ENCODE measurements at places on chromosomes 4 and X. TPM values are rescaled to one million over a fixed set of nuclear protein-coding genes. Genes with fewer than 3 reads are reported as not detected.

Gene LNX1
- total RNA-seq, result 4.5 TPM

Gene SSX2B
- not detected for total RNA-seq

Gene TRPC3
- total RNA-seq, result 0.30 TPM

Gene CXCL1
- total RNA-seq, result 69.7 TPM

Gene GC
- total RNA-seq, result not detected

Gene SYTL5
- 0.89 TPM for total RNA-seq

Gene FHDC1
- 0.30 TPM for total RNA-seq

Gene NAA11
- not detected for total RNA-seq

Gene SUV39H1
- total RNA-seq, result 1.2 TPM

Gene ITIH6
- total RNA-seq, result not detected

Gene RNF150
- total RNA-seq, result 1.0 TPM

Gene NKX6-1
- total RNA-seq, result not detected

Gene MAOA
- total RNA-seq, result 2.1 TPM

Gene CDX4
- total RNA-seq, result not detected

Gene SLC6A14
- total RNA-seq, result not detected

Gene CENPI
- total RNA-seq, result 15.8 TPM

Gene VSIG1
- total RNA-seq, result under 0.01 TPM

Gene TLR8
- not detected for total RNA-seq

Gene CD38
- total RNA-seq, result not detected

Gene RRH
- not detected for total RNA-seq

Gene EGFL6
- not detected for total RNA-seq

Gene ARHGAP24
- 50.8 TPM for total RNA-seq

Gene EDA2R
- total RNA-seq, result 9.5 TPM

Gene LRCH2
- 19.7 TPM for total RNA-seq

Gene CXorf65
- total RNA-seq, result not detected

Gene CPLX1
- total RNA-seq, result not detected

Gene FSTL5
- 0.05 TPM for total RNA-seq

Gene SSX2
- total RNA-seq, result not detected

Gene GAGE12J
- total RNA-seq, result not detected

Gene LUZP4
- not detected for total RNA-seq

Gene VSIG4
- not detected for total RNA-seq
